ENCODE measurements at places on chromosomes 1 and 21.

GRCh38 chr1:20057886-20058420, 12.0 kb upstream of the PLA2G5 start:
- no peak for DNase-seq

DNA sequence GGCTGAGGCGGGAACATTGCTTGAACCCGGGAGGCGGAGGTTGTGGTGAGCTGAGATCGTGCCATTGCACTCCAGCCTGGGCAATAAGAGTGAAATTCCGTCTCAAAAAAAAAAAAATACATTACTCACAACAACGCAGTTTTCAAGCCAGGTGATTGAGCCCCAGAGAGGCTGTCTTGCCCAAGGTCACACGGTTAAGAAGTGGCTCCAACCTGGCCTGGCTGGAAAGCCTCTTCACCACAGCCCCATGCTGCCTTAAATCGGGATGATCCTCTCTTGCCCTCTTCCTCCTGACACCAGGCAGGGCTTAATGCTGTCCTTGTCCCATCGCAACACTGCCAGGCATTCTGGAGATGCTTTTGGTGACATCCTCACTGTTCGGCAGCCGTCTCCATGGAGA, 21.6 kb downstream of the DRAXIN start:
- DNase-seq: no peak

DNA sequence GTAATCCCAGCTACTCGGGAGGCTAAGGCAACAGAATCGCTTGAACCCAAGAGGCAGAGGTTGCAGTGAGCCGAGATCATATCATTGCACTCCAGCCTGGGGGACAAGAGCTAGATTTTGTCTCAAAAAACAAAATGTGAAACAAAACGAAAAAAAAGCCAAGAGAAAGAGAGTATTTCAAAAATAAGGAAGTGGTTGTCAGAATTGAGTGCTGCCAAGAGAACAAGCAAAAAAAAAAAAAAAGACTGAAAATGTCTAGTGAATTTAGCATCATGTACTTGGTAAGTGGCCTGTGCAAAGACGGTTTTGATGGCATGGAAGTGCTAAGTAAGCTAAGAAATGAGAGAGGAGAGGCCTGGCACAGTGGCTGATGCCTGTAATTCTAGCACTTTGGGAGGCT, 14.3 kb downstream of the KPNA6 start:
- no peak for DNase-seq

DNA sequence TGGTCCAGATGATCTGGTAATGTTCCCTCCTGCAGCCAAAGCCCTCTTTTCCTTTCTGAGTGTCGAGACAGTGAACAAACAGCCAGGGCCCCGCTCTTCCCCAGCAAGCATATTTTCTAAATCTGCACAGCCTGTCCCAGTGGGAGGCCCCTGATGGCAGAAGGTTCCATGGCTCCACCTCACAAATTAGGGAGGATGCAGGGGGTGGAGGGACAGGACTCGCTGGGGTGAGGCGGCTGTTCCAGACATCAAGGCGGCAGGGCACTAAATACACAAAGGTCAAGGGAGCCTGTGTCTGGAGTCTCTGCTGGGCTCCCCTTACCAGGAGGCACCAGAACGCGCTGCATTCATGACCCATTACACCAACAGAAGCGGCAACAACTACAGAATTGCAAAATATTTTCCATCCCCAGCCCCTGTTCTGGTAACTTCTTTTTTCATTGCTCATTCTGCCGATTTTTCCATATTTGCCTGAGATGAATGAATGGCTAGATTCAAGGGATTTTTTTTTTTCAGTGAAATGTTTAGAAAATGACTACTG, 27.0 kb upstream of the PRELP start:
- DNase-seq: no peak

- DNase-seq: no peak
Measured at GRCh38 chr1:25246600-25247023, 642 bp downstream of the RSRP1 start.

DNA sequence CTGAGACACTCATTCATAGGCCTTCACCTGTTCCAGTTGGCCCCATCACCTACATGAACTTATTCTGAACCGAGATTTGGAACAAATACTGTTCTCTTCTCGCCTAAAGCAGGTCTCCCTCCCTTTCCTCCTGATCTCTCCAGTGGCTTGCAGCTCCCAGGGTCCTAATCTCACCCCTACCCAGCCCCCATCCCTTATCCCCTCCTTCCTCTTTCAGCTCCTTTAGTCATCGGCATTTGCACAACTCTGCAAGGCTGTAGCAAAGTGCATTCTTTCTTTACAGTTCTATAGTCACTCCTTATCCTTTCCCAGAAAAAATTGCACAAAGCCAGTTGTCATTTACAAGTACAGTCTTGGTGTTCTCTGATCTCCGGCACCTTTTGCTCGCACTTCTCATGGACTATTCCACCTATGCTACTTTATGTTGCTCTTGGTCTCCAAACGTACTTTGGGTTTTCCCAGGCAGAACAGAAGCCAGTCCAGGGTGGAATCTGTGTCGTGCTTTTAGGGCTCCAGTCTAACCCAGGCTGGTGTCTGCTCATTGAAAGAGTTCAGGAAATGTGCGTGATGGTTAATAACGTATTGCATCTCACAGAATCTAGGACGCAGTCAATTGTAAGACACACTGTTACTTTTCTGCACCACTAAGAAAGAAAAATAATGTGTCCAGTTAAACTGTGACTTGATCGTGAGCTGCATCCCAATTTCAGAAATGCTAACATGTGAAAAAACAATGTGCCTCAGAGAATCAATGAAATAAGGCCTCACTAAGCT, 965 bp downstream of the ABCA4 start:
- no peak for DNase-seq

DNA sequence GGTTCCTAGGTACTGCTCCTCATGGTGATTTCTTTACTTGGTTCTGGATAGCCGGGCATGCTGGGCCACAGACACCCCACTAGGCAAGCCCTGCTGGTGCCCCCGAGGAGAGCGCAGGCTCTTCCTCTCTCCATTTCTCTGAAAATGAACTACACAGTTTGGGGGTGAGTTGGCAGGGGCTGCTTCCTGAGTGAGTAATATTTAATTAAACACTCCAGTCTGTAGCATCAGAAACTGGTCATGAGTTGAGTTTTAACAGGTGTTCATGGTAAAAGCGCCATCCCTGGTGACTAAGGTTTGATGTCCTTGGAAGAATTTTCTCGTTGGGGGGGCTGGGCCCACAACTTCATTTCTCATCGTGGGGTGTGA, 1.7 kb downstream of the SPSB1 start:
- DNase-seq: no peak

GRCh38 chr1:221720545-221720944, 21.3 kb downstream of the DUSP10 start:
- DNase-seq: no peak

DNA sequence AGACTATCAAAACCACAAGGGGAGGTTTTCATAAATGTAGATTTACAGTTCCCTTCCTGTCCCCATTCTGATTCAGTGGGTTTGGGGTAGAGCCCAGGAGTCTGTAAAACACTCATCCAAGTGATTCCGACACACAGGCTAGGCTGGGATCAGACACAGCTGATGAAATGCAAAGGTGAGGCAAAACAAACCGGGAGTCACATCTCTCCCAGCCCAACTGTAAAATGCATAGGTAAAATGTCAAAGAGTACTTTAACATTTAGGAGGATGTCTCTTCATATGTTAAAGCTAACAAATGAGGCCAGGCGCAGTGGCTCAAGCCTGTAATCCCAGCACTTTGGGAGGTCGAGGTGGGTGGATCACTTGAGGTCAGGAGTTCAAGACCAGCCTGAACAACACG, 45.0 kb downstream of the ZNF281 start:
- DNase-seq: no peak

- DNase-seq: no peak
Measured at GRCh38 chr1:12370333-12370975, 140.6 kb downstream of the VPS13D start.

DNA sequence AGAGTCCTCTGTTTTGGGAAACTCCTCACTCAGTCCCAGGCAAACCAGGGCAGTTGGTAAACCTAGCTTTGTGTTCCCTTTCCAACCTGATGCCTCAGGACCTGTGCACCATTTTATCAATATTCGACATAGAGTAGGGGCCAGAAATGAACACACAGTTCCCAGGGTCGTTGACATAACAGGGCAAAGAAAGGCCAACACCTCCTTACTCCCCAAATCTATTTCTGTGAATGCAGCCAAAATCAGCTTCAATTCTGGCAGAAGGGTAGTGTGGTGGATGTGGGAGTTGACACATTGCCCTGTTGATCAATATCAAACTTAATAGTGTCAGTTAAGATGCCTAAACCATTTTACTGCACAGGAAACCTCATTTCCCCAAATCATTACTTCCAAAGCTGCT, 104.6 kb upstream of the SPATA6 start:
- DNase-seq: no peak

- no peak for DNase-seq
Measured at GRCh38 chr1:197137322-197137721, 9.1 kb downstream of the ASPM start.

GRCh38 chr1:157641177-157641576, 43.3 kb upstream of the FCRL4 start:
- DNase-seq: no peak

GRCh38 chr1:33358795-33359503, 38.1 kb upstream of the A3GALT2 start:
- DNase-seq: no peak

GRCh38 chr21:43196826-43197225, 28.0 kb downstream of the CRYAA start:
- no peak for DNase-seq

DNA sequence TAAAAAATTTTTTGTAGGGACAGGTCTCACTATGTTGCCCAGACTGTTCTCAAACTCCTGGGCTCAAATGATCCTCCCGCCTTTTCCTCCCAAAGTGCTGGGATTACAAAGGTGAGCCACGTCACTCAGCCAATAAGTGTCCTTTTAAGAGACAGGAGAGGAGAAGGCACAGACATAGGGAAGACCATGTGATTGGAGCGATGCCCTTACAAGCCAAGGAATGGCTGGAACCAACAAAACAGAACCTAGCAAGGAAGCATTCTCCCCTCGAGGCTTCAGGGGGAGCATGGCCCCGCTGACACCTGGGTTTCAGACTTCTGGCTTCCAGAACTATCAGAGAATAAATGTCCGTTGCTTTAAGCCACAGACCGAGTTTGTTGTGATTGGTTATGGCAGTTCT, 37.0 kb downstream of the NDUFS5 start:
- no peak for DNase-seq

DNA sequence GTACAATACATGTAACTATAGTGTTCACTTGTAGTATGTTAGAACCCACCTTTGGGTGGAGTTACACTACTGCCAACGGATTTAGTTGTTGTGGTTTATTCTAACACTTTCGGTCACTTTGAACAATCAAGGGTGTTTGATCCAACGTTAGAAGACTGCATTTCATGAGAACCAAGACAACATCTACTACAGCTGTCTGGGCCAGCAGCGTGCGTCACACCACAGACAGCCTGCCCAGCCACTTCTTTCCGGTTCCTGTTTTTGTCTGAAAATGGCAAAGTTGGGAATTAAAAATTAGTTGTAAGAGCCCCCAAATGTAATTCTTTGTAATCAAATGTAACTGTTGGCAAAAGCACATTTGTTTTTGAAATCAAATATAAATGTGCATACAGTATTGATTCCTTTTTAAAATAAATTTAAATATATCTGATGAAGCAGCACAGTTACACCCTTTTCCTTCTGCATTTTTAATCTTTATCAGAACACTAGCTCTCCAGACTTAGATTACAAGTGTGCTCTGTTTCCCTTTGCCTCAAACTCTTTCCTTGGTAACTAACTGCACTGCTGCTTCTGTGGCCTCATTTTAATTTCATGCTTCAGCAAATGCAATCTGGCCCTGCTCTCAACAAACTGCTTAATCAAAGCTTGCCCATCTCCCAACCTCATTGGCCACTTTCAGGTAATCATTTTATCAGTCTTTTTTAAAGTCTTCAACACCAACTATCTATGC, 86.6 kb upstream of the DPH5 start:
- DNase-seq: peak; percentile 11

- DNase-seq: no peak
Measured at GRCh38 chr21:41916888-41917433, 36.9 kb downstream of the C2CD2 start.

DNA sequence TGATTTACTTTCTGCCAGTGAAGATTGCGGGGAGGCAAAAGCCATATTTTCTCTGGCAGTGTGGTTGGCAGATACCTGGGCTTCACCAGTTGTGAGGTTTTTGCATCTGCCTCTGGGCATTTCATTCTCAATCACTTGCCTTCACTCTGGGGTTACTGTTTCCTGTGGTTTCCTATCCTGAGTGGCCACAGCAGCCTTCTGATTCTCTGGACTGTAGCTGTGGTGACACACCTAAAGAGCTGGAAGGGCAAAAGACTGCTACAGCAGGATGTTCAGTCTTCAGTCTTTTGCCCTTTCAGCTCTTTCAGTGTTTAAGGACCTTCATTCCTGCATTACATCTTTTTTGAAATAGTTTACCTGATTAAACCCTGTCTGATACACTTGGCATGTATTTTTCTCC, 50.5 kb upstream of the GPR52 start:
- no peak for DNase-seq

GRCh38 chr1:47180603-47181094, 9.2 kb downstream of the PDZK1IP1 start:
- DNase-seq: no peak

GRCh38 chr1:46613661-46614603, 2.7 kb downstream of the MOB3C start:
- peak; percentile 63 for DNase-seq

GRCh38 chr1:11289064-11289463, 16.1 kb downstream of the UBIAD1 start:
- no peak for DNase-seq

DNA sequence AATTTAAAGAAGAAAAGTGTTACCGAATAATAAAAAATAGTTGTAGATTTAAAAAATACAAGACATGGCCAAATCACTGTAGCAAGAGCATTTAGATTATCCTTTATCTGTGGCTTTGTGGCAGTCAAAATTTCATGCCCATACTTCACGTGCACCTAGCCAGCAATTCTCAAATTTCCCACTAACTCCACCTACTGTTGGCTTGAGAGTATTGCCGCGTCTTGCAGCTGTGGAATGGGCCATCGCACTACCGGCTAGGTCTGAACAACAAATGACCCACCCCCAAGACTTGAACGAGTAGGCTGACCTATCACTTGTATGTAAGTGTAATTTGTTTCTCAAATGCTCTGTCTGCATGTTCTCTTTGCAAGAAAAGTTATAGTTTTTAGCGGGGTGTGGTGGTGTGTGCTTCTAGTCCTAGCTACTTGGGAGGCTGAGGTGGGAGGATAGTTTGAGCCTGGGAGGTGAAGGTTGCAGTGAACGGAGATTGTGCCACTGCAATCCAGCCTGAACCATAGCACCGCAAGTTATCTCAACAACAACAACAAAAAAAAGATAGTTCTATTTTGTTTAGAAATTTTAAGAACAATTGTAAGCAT, 4.1 kb downstream of the KRTAP13-4 start:
- DNase-seq: no peak

GRCh38 chr1:205047764-205048231, 4.8 kb downstream of the CNTN2 start:
- DNase-seq: peak; percentile 76

- peak; percentile 47 for DNase-seq
Measured at GRCh38 chr1:229625071-229625914, 629 bp downstream of the TAF5L start.

DNA sequence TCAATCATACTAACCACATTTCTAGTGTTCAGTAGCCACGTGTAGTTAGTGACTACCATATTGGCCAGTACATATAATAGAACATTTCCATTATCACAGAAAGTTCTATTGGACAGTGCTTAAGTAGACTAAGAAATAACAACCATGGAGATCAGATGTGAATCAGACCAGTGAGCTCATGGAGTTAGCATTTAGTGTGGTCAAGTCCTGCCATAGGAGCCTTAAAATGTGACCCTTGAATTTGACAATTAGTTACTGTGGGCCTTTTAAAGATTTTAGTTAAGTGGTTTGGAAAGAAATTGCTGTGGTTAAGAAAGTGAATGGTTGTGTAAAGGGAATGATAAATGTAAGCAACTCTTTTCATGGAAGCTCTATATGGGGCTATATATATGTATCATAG, 123.4 kb downstream of the POU2F1 start:
- no peak for DNase-seq

All from putamen (tissue), 1 donor.